ENCODE measurements at places on chromosomes 1 and 21. TPM values are rescaled to one million over a fixed set of nuclear protein-coding genes. Genes with fewer than 3 reads are reported as not detected.

DNA sequence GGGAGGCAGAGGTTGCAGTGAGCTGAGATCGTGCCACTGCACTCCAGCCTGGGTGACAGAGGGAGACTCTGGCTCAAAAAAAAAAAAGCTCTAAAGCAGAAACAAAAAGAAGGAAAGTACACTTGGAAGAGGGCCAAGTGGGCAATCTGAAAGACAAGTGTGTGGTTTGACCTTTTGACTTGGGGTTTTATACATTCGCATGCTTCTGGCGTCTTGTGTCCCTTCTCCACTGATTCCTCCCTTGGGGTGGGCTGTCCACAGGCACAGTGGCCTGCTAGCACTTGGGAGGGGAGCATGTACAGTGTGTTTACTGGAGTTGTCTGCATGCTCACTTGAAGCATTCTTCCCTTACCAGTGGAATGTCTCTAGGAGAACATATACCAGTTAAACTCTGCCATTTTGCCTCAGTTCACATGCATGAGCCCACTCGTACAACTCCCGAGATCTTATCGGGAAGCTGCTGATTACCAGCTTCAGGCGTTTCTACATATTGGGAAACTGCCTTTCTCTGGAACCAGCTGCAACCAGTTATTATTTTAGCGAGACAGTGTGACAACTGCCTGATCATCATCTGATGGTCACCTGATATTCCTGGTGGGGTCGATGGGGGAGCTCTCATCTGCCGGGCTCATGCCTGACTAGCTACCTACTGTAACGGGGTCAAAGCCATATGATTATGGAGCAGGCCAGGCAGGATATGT lies 113.5 kb upstream of the ZNF678 start:
- no peak for DNase-seq

ACTL8 gene
- total RNA-seq: not detected

DNA sequence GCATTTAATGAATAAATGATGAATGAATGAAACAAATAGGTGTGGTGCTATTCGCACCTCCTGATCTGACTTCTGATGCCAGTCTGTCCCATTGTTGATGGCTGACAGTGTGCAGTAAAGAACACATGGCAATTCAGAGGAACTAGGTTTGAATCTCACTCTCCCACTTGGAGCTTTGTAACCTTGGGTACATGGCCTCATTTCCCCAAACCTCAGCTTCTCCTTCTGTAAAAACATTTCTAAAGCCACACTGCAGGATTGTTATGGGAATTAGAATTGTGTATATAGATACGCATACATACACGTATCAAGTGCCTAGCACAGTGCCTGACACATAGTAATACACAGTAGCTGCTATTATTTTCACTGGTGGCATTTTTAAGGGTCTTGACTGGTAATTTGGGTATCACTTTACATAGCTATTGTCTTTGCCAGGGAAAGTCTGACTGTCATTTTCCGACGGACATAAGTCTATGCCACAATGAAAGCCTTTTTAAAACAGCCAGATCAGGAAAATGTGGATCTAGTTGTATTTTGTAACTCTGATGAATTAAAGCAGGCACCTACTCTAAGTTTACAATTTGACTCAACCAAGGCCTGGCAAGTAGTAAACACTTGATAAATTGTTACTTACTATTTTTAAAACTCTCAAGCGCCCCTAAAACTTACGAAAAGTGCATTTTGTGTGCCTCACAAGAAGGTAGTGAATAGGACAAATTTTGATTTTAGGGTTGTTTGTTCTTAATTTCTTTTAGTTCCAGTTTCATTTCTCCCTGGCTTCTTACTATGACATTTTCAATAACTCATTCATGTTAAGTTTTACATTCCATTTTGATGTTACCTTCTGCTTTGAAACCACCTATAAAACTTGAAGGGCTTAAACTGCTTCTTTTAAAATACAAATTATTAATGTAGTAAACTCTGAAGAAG lies 164.4 kb downstream of the SDCCAG8 start:
- no peak for DNase-seq

DNA sequence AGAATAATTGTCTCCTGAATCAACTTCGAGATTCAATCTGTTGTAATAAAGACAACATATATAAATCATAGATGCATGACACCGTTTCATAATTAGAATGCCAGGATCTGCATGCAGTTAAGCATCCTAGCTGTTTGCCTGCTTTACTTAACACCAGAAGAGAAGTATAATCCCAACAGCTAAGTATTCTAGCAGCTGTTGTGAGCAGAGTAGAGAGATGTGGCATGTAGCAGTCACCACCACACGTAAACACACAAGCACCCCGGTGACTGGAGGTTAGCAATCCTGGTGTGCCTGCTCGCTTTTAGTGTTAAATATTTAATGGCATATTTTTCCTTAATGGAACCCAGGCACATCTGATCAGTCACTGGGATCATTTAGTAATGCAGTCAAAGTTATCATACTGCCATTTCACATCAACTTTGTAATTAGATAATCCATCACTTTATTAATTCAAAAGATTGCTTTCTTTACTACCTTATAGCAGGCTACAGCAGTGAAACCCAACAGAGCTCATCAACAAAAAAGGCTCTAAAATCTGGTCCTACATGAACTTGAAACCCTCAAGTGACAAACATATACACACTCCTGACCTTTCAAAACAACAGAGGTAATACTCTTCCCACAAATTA lies 187.9 kb downstream of the SMYD3 start:
- DNase-seq: no peak

DNA sequence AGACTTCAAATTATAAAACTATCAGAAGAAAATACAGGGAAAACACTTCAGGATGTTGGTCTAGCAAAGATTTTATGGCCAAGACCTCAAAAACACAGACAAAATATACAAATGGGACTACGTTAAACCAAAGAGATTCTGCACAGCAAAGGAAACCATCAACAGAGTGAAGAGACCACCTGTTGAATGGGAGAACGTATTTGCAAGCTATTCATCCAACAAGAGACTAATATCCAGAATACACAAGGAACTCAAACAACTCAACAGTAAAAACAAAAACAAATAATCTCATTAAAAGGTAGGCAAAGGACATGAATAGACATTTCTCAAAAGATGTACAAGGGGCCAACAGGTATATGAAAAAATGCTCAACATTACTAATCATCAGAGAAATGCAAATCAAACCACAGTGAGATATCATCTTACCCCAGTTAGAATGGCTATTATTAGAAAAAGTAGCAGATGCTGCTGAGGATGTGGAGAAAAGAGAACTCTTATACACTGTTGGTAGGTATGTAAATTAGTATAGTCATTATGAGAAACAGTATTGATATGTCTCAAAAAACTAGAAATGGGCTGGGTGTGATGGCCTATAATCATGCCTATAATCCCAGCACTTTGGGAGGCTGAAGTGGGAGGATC lies 112.6 kb downstream of the LRIG2 start:
- DNase-seq: no peak

IL24 gene
- total RNA-seq: not detected

DNA sequence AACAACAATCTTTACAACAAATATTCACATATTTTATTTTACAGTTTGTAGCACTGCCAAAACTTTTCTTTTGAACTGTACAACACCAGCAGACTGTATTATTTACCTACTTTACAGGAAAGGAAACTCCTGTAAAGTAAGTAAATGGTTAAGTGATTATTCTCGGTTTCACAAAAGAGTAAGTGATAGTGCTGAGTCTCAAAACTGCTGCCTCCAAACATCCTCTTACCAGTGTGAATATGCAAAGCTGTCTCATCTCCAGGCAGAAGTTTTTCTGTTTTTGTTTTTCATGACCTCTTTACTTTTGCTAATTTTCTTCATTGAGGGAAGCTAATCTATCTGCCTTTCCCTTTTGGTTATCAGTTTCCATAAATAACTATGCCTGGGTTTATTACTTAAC lies 286.7 kb downstream of the SRGAP2C start:
- DNase-seq: no peak

TNFRSF14 gene
- total RNA-seq: 6.5 TPM

DNA sequence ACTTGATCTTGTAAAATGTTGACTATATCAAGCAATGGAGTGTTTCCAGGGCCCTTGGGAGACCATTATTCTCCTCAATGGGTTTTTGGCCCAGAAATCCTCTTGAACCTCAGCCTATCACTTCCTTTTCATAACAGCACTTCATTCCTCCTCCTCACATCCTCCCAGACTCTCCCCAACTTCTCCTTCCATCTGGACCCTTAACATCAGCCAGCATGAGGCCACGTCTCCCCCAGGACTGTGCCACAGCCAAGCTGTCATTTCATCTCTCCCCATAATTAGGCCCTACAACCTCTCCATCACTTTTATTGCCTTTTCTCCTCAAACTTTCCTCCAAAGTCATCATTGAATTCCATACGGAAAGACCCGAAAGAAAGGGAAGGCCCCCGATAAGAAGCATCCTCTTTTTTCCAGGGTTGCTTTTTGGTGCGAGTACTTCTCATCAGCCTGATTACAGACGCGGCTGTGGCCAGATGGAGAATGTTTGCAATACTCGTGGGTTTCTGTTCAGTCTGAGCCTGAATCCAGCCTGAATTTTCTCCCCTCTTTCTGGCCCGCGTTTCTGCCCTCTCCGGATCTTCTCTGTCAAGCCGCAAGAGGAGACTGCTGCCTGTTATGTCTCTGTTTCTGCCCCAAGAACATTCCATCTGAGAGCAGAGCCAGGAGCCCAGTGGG lies 52.7 kb upstream of the SLC25A33 start:
- DNase-seq: no peak

GRCh38 chr21:15564907-15565306 lies 164.9 kb upstream of the USP25 start:
- no peak for DNase-seq

- DNase-seq: no peak
Measured at GRCh38 chr1:154869351-154870114, 548 bp downstream of the KCNN3 start.

GRCh38 chr1:8652467-8653046 lies 164.9 kb downstream of the RERE start:
- no peak for DNase-seq

DNA sequence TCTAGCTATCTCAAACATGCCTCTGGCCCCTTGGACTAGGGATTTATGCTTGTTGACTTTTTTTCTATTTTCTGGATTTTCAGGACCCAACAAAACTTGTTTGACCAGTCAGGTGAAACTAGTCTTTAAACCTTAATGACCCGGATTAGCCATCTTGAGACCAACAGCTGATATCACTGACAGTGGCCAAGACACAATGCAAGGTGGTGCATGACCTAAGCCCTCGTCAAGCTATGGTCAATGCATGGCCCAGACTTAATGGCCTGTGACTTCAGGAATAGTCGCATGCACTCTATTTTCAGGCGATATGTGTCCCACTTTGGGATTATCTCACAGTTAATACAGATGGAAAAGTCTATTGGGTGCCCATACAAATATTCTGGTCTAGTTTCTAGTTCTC lies 190.4 kb downstream of the ZBTB18 start:
- DNase-seq: no peak

- no peak for DNase-seq
Measured at GRCh38 chr1:59638231-59638711, 176.5 kb upstream of the HOOK1 start.

NFYC gene
- total RNA-seq: 53.4 TPM

DNA sequence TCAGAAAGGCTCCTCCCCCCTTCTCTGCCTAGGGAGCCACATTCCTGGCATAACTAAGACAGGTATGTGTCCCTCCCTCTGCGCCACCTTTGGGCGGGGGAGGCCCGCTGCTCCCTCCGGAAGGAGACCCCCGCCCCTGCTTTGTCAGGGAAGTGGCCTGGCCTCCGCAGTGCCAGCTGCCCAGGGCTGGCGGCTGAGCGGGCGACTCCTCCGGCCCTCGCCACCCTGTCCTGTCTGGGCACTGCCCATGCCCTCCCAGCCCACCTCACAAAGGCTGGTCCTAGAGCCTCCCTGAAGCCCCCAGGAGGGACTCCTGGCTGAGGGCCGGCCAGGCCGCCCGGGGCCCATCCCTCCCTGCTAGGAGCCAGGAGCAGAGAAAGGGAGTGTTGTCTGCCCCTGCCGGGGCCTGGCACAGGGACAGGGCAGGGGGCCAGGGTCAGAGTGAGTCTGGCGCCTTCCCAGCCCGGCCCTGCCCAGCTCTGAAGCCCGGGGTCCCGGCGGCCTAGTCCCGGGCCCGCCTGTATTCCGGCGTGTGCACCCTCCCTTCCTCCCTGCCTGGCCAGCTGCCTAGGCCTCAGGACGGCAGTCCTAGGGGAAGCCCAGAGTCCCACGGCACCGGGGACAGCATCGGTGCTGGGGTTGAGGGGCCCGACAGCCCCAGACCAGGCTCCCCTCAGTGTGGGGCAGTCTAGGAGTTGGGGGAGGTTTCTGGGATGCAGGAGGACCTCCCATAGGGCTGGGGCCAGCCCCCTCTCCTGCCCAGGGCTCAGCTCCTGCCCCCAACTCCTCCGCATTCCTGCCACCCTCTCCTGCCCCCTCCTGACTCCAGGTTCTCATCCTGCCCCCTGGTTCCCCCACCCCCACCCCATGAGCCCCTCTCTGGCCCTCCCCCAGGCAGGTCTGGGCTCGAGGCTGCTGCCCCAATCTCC lies 5.1 kb downstream of the AGRN start:
- no peak for DNase-seq

ITSN1 gene
- total RNA-seq: 49.9 TPM

CDKN2C gene
- total RNA-seq: 9.2 TPM

- DNase-seq: no peak
Measured at GRCh38 chr21:22280851-22281250, 1282.6 kb downstream of the NCAM2 start.

ELAVL4 gene
- total RNA-seq: not detected

GRCh38 chr1:117201808-117202207 lies 8.9 kb downstream of the VTCN1 start:
- no peak for DNase-seq

KCNE1 gene
- total RNA-seq: 0.44 TPM

GRCh38 chr1:172646653-172647052 lies 12.2 kb upstream of the FASLG start:
- no peak for DNase-seq

- DNase-seq: peak; percentile 93
Measured at GRCh38 chr1:21659099-21659923, 9.8 kb downstream of the RAP1GAP start.

KHDRBS1 gene
- total RNA-seq: 131 TPM

GRCh38 chr1:29311352-29312030 lies 75.2 kb downstream of the PTPRU start:
- DNase-seq: no peak

GBP5 gene
- total RNA-seq: not detected

RGS13 gene
- not detected for total RNA-seq

DNA sequence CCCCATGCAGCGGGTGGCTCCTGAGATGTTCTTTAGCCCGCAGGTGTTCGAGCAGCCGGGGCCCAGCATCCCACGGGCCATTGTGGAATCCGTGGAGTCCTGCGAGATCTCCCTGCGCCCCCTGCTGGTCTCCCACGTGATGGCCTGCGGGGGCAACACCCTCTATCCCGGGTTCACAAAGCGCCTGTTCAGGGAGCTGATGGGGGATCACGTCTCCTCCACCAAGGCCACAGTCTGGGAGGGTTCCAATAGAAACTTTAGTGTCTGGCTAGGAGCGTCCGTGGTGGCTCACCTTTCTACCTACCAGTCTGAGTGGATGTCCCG lies 71.0 kb downstream of the ACTL8 start:
- no peak for DNase-seq

ISG20L2 gene
- total RNA-seq: 33.0 TPM

DNA sequence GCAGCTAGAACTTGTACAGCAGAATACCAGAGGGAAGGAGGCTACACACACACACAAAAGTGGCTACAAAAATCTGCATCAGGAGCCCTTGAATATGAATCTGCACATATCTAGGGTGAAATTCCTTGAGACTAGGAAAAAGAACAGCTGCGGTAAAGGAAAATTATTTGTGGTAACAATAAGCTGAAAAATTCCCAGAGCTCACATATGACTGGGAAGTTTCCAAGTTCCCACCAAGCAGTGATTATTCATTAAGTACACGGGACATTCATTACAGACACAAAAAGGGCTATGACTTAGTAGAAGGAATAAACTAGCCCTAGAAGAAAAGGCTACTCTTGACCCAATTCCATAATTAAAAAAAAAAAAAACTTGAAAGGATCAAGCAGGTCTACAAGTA lies 149.5 kb upstream of the BACE2 start:
- no peak for DNase-seq

Measured in osteocyte (in vitro differentiated cells).